GOT3 (cell line): ENCODE measurements at places on chromosomes 11 and 22.

DNA sequence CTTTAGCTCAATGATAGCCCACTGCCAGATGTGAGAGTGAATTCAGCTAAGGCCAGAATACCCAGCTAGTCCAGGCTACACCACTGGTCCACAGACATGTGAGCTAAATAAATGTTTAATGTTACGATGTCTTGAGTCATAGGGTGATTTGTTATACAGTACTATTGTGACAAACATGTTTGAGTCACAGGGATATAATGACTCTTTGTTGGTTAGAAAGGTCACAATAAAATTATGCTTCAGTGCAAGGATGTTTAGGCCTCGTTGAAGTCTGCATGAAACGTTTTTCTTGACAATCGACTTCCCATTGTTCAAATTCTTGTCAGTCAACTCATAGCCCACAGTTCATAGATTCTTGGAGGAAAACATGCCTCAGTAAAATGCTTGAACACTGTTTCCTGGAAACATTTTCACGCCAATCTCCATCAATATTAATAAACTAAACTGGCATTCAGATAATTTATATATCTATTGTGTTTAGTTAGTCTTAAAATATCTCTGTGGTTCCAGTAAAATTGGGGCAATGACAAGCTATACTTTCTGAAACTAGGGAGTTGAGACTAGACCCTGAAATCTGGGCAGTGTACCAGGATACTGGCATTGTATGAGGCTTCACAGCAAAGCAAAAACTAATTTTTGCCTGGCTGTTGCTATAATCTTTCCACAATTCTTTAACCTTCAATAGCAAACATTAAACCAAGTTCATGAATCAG lies 650.8 kb upstream of the KIRREL3 start:
- no peak for DNase-seq

DNA sequence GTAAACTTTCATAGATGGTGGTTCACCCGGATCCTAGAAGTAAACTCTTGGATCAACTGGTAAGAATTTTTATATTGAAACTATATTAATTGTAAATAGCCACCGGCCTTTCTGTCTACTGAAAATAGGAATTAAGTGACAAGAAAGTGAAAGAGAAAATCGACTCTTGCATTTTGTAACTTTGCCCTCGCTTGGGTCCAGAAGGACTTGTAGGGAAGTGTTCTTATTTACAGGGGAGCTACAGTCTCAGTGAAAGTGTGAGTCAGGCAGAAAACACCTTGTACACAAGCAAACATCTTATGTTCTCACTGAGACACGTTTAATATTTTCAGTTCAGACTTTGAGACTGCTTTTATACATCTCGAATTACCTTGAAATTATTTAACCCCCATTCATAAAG lies 238.9 kb downstream of the BLID start:
- no peak for DNase-seq

- DNase-seq: no peak
Observed at GRCh38 chr11:121394785-121395184, 57.3 kb upstream of the SORL1 start.

- no peak for DNase-seq
Observed at GRCh38 chr22:39252461-39253434, 8.0 kb upstream of the PDGFB start.

DNA sequence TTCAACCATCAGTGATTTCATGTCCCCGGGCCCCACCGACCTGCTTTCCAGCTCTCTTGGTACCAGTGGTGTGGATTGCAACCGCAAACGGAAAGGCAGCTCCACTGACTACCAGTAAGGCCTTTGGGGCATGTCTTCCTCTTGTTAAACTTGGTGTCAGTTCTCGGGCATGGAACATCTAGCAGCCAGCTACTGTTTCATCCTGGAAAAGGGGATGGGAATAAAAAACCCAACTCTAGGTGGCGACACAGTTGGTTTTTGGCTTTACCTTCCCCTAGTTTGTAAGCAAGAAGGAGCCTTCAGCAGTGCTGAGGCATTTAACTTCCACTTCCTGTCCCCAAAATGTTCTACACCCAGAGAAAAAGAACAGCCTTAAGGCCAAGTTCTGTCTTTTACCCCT lies 76.7 kb downstream of the BMAL1 start:
- no peak for DNase-seq

DNA sequence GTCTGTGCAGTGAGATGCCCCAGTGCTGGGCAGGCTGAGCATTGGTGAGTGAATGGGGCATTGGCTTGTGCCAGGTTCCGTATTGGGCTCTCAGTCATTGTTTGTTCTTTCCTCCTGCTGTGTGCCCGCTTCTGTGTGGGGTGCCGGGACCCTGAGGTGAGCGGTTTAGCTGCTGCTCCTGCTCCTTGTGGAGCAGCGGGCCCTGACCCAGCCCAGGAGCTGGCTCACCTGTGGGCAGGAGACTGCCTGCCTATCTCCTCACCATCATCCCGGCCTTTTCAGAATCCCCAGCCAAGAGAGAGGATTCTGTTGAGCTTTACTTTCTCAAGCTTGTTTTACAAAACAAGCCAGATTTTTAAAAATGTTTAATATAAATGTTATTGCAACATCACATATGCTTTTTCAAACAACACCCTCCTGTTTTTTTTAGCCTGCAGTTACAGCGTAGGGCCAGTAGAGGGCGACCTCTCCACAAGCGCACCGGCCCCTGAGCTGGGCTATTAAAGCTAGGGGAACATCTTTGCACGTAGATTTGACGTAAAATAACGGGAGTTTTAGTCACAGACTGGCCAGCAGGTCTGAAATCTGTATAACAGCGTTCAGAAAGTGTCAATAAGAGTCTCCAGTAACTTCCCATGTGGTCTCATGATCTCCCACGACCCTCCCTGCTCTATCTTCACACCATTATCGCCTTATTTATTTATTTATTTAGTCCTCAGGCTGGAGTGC lies 25.1 kb upstream of the RELT start:
- DNase-seq: no peak

- DNase-seq: no peak
Observed at GRCh38 chr11:107785401-107785800, 73.2 kb downstream of the SLC35F2 start.

DNA sequence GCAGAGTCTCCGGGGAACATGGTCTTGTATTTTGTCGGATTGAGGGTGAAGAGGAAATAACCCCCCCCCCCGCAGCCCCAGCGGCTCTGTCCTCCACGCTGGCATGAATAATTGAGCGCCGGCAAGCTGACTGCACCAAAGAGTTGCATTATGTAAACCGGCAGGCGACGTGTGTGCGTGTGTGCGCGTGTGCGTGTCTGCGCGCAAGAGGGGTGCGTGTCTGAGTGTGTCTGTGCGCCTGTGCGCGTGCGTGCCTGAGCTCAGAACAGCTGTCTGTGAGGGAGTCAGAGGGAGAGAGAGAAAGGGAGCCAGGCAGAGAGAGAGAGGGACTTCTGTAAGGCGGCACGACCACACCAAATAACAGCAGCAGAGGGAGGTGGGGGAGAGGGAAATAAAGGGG lies 94.4 kb downstream of the SCN3B start:
- DNase-seq: no peak

GRCh38 chr22:26385164-26385563 lies 43.9 kb upstream of the ASPHD2 start:
- no peak for DNase-seq

- DNase-seq: no peak
Observed at GRCh38 chr11:65777241-65777640, 3.5 kb downstream of the AP5B1 start.

GRCh38 chr11:102341844-102342318 lies 5.1 kb upstream of the BIRC2 start:
- DNase-seq: peak; percentile 1

DNA sequence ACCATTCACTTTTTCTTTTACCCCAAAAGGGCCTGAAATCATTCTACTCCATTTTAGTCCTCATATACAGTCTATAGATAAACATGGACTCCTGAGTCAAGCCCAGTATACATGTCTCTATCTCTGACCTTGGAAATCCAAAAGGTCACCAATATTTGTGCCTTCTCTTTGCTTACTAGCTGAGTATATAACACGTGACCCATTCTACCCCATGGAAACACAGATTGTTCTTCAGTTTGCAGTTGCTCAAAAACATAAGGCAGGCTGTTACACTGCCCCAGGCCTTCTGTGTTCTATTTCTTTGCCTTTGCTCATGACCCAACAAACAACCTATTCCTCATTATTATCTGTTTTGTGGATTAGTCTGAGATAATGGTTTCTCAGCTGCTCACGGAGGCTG lies 5.8 kb downstream of the NRIP3 start:
- DNase-seq: no peak

DNA sequence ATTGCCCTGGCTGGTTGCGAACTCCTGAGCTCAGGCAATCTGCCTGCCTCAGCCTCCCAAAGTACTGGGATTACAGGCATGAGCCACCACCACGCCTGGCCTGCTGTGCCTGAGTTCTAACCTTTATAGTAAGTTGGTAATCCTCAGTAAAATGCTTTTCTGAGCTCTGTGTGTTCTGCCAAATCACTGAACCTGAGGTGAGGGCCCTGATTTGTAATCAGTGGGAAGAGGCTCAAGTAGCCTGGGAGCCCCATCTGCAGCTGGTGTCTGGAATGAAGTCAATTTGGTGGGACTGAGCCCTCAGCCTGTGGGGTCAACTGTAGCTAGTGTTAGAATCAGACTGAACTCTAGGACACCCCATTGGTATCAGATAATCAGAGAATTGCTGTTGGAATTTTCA lies 72.6 kb upstream of the PARVG start:
- no peak for DNase-seq

- peak; percentile 57 for DNase-seq
Observed at GRCh38 chr22:35840302-35840739, 122.6 kb downstream of the APOL5 start.

DNA sequence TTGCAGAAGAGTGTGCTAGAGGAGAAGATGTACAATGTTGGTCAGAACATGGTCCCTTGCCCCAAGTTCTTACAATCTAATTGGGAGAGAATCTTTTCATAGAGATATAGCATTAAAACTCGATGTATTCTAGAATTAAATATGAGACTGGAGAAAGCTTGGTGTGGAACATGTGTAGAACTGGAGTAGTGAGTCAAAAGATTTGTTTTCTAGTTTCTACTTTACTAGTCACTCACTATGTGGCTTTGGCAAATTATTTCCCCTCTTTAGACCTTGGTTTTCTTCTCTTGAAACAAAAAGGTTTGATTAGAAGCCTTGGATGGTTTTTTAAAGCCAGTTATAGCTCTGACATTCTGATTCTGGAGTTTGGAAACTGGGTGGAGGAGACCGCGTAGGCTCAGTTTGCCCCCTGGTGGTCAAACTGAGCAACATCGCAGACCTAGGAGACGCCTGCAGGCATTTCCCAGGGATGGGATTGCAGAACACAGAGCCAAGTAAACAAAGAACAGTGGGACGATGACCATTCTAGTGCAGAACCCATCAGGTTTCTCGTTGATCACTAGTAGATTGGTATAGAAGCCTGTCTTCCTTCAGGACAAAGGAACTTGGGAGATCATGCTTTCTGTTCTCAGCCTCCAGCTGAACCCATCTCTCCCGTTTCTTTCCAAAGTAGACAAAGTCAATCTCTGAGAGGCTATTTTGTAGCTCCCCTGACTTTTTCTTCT lies 8.5 kb upstream of the CHRDL2 start:
- DNase-seq: no peak

- no peak for DNase-seq
Observed at GRCh38 chr22:36052505-36052941, 23.9 kb upstream of the RBFOX2 start.

- DNase-seq: no peak
Observed at GRCh38 chr11:27451244-27451965, 21.2 kb downstream of the LGR4 start.

- no peak for DNase-seq
Observed at GRCh38 chr11:119316729-119317591, at the start of gene MCAM. Gene MCAM (minus strand): TSS chr11:119317130. CDS start chr11:119317101, 29 bp downstream.
